ENCODE measurements at places on chromosomes 11 and 22.

GRCh38 chr22:23061471-23062280 lies 8.6 kb upstream of the GNAZ start:
- no peak for DNase-seq

DNA sequence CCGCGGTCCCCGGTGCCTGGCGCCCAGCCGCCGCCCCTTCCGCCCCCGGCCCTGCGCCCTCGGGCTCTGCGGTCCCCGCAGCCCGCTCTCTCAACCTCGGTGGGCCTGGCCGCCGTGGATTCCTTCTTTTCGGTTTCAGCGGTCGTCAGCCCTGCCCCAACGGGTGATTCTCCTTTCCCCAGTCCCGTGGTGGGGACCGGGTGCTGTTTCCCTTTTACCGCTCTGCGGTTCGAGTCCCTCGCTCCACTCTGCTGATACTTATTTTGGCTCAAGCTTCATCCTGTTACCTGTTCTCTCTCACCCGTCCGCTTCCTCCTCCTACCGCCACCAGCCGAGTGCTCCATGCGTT lies 494 bp downstream of the ZDHHC5 start:
- peak; percentile 45 for DNase-seq

DNA sequence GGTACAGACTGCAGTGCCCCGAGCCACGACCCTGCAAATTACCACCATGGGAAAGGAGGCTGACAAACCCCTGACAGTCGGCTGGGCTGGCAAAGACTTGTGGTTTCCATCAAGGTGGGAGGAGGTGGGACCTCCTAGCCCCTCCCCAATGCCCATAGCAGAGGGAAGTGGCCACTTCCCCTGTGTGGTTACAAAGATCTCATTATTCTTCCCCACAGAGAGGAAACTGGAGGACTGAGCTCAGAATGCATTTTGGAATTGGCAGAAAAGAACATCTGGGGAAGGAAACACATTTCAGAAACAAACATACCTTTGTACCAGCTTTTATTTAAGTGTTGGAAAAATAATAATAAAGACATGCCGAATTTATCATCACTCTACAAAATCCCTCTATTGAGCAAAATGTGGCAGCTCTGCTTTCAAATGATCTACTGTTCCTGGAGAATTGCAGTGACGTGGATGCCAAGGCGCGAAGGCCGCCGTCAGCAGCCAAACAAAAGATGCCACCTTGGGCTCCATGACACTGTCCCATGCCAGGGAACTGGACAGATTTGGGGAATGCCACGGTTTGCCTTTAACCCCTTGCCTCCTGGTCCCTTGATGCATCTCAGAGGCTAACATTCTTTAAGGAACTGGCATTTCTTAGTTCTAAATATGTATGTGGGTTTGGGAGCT lies 169.6 kb downstream of the CRYBB2 start:
- peak; percentile 17 for DNase-seq

GRCh38 chr11:68808787-68809186 lies 32.9 kb downstream of the CPT1A start:
- no peak for DNase-seq

GRCh38 chr11:63833048-63833447 lies 5.9 kb upstream of the MARK2 start:
- no peak for DNase-seq

GRCh38 chr22:28154861-28155260 lies 235.8 kb upstream of the PITPNB start:
- DNase-seq, result no peak

DNA sequence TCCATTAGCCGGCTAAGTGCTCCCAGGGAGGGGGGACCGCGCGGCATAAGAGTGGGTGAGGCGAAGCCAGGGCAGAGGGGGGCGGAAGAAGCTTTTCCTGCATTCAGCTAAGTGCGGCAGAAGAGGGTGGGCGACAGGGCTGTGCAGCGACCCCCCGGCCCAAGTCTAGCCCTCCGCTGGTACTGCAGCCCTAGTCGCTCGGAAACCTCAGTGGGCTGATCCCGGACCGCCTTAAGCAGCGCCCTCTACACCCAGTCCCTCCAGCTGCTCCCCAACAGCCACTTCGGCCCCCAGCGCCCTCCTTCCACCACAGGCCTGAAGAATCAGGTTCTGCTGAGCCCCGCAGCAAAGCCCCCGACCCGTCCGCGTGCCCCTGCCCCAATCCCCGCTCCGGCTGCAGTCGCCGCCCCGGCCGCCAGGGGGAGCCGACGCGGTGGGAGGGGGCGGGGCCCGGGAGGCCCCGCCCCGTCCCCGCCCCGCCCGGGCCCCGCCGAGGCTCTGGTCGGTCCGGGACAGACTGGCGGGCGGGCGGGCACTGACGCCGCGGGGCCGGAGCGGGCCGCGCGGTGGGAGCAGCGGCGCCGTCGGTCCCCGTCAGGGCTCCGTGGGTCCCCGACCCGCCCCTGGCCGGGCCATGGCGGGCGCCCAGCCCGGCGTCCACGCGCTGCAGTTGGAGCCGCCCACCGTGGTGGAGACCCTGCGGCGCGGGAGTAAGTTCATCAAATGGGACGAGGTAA lies at the start of gene PLCB3:
TSS of gene PLCB3 (plus strand) at position 515 of the 737 bp plus-strand sequence. CDS start at position 635, 120 bp downstream.
- DNase-seq, result peak; percentile 54

- DNase-seq, result peak; percentile 65
Measured at GRCh38 chr11:36164506-36165250, 124.5 kb downstream of the COMMD9 start.

DNA sequence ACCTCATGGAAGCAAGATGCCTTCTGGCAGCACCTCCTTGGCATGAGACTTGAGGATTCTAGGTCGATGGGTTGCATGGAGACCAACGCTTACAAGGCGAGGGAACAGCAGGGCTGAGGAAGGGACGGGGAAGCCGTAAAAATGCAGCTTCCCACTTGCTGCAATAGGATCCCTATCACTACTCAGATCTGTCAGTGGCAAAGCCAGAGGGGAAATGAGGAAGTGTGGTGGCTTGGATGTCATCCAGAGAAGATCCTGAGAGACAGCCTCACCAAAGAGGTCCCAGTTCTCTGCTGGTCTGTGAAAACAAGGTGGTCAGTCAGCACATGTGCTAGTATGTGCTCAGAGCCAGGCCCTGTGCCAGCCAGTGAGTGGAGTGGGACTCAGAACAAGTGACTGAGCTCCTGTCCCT lies 22.2 kb downstream of the CYB5R2 start:
- no peak for DNase-seq

- DNase-seq, result no peak
Measured at GRCh38 chr11:19499026-19499669, 213.5 kb upstream of the NAV2 start.

- DNase-seq, result no peak
Measured at GRCh38 chr22:50439871-50440331, 34.9 kb downstream of the SBF1 start.

- peak; percentile 44 for DNase-seq
Measured at GRCh38 chr11:19199771-19200170, 2.0 kb downstream of the CSRP3 start.

DNA sequence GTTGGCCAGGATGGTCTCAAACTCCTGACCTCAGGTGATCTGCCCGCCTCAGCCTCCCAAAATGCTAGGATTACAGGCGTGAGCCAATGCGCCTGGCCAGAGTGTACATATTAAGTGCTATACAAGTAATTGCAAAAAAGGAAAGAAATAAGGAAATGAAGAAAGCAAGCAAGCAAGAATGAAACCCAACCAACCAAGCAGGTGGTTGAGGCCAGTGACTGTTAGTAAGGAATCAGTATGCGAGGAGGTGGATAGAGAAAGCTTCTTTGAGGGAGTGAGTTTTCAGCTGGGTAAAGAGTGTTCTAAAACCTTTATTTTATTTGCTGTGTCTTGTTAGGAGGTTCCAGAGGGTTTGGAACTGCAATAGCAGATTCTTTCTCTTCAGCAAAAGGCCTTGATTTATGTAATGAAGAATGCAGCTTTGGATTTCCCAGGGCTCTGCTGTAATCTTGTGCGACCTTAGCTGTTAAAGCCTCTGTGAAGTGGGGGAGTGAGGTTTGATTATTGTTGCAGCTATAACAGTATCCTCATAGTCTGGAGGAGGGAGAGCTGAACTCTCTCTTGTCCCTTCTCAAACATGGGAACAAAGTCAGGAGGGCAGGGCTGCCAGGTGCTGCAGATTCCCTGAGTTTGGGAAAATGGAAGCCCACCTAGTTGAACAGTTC lies 5.7 kb downstream of the AMPD3 start:
- DNase-seq, result no peak

GRCh38 chr11:35347921-35348331 lies 71.4 kb downstream of the SLC1A2 start:
- no peak for DNase-seq

- no peak for DNase-seq
Measured at GRCh38 chr22:23158516-23159290, 13.4 kb downstream of the RAB36 start.

GRCh38 chr11:68932358-68932757 lies 28.7 kb downstream of the IGHMBP2 start:
- no peak for DNase-seq

DNA sequence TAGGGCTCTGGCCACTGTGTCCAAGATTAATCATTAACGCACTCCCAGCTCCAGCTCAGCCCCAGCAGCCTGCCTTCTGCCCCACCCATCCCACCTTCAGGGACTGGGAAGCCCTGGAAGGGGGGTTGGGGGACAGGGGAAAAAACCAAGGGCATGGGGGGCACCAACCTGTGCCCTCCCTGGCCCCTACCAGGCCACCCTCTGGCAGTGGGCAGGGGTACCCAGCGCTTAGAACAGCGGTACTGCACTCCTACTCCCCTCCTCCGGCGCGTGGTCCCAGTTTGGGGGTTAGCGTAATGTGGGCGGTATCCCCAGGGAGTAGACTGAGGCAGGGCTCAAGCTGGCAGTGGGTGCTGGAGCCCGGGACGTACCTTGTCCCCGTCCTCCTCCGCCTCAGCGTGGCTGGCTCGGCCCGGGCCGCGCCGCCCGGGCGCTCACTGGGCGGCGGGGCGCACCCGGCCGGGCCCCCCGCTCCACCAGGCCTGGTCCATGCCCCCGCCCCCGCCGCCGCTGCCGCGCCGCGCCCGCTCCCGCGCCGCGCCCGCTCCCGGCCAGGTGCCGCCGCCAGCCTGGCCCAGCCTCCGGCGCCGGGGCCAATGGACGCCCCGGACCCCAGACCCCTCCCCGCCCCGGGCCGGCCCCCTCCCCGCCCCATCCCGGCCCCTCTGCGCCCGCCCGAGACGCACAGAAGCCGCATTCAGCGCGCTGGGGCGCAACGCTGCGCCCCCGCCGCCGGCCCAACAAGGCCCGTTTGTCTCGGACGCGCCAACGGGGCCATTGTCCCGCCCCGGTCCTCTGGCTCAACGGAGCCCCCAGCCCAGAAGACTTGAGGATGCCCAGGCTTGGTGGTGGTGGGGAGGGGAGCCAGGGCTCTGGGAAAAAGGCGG lies at the start of gene GAL3ST1:
TSS of gene GAL3ST1 (minus strand) at position 571 of the 887 bp plus-strand sequence. CDS start 17,273 bp downstream, outside the sequence.
- DNase-seq, result no peak

DNA sequence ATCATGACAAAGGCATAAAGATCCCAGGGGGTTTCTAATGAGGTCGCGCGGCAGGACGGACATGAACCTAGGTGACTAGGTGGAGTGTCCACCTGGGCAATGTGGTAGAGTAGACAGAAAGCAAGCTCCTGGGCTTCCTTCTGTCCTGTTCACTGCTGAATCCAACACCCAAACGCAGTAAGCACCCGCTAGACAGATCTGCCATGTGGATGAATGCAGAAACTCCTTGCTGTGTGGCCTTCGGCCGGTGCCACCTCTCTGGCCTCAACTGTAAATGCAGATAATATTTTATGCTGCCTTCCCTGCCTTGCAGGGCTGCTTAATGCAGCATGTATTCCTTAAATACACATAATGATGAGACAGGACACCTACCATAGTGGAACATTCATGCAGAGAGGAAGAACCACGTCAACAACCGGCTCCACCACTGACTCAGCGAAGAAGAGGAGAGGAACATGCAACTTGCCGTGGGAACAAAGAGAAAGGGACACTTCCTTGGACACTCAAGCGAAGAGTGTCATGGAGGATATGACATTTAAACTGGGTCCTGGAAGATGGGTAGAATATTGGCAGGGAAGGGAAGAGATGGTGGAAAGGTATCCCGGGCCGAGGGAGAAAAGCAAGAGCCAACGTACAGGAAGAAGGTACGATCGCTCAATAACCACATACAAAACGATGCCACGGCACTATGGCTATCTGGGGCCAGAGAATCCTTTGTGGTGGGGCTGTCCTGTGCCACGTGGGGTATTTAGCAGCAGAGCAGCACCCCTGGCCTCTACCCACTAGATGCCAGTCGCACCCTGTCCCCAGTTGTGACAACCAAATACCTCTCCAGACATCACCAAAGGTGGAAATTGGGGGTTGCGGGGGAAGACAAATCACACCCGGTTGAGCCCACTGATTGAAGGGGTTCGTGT lies 30.8 kb downstream of the MYH9 start:
- peak; percentile 58 for DNase-seq

DNA sequence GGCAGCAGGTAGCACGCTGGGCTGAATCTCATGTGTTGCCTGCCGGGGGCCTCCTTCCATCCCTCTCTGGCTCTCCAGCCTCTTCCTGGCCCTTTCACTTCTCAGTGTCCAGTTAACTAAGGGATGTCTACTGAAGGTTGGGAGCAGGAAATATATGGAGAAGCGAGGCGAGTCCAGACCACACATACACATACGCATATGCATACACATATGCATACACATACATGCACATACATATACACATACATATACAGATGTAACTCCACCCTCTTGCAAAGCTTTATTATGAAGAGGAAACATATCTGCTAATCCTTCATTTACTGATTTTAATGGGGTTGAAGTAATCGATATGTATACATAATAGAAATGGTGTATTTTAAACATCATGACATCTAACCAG lies 636.1 kb upstream of the CCDC179 start:
- no peak for DNase-seq

- peak; percentile 73 for DNase-seq
Measured at GRCh38 chr11:117072517-117073461, 25.4 kb downstream of the SIK3 start.

GRCh38 chr11:48090174-48090573 lies 109.8 kb downstream of the PTPRJ start:
- DNase-seq, result no peak

DNA sequence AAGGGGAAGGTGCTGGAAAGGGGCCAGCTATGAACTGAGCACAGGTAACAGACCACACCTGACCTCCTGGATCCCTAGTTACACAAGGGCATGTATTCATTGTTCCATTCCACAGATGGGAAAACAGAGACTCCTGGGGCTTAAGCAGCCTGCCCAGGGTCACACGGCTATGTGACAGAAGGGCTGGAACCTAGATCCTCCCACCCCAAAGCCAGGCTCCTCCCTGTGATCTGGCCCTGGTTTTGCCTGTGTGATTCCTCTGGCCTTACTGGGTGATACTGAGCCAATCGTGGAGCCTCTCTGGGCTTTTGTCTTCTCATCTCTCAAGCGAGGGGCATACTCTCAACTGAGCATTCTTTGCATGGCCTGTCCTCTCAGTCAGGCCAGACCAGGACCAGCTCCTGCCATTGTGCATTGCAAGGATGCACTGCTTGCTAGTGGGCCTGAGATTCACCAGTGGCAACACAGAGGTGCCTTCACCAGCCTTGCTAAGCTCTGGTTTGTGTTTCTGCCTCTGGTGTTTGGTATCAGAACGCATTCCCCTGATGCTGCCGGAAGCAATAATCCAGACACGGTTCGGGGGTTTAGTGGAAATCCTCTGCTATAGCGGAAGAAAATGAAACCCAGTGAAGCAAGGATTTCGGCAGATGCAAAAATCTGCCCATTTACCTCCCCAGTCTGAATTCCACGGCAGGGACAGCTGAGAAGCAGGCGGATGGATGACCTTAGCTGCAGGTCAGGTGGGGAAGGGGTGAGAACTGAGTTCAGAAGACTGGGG lies 226.6 kb downstream of the ST3GAL4 start:
- no peak for DNase-seq
